ENCODE measurements at places on chromosomes 5 and 9.

DNA sequence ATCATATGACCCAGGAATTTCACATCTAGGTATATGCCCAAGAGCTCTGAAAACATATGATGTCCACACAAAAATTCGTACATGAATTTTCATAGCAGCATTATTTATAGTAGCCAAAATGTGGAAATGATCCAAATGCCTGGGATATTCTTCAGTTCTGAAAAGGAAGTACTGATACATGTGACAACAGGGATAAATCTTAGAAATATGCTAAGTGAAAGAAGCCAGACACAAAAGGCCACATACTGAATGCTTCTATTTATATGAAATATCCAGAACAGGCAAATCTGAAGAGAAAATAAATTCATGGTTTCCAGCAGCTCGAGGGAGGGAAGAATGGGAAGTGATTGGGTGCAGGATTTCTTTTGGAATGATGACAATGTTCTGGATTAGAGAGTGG is 16.8 kb upstream of the ZBTB43 start:
- peak; percentile 50 for DNase-seq

DNA sequence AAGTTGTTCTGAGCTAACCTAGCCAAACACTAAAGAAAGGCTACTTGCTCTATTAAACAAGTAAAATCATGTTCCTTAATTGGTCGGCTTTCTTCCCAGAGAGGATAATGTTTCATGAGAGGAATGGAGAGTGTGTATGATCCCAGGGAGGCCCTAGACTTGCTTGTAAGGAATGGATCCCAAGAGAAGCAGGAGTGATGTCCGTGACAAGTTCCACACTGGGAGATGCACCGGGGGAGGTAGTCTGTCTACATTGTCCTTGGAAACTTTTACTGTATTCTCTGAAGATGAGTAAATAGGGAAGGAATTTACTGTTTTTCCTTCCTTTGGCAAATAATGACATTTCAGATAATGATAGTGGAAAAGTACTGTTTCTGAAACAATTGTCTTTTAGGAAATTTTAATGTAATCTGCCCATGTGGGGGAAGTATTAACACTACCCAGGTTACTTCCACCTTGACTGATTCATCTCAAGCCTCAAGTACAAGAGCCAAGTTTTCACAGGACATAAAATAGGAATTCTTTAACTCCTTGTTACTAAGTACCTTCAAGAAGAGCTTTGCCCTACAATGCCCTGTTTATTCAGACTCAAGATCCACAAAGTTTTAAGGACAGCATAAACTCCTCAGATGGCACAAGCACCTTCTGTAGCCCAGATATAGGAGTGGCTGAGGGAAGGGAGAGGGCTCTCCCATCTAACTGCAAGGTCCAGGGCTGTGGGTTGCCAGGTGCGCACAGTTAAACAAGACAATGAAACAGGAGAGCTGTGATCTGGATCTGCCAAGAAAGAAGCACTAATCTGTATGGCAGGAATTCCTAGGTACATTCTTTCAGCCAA is 152.1 kb downstream of the GNA14 start:
- peak; percentile 91 for DNase-seq

DNA sequence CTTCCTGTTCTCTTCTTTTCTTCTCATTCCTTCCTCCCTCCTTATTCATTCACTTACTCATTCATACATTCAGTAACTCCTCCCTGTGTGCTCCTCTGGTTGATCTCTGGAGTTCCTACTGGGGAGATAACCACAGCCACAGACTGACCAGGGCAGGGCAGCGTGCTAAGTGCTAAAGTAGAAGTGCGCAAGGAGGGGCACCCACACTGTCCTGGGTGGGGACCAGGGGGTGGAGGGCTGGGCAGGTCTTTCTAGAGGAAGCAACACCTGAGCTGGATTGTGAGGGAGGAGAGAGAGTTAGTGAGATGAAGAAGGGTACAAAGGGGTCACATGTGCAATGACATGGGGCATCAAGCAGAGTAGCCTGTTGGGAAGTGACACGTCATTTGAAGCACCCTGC is 13.8 kb downstream of the ENHO start:
- DNase-seq = no peak

DNA sequence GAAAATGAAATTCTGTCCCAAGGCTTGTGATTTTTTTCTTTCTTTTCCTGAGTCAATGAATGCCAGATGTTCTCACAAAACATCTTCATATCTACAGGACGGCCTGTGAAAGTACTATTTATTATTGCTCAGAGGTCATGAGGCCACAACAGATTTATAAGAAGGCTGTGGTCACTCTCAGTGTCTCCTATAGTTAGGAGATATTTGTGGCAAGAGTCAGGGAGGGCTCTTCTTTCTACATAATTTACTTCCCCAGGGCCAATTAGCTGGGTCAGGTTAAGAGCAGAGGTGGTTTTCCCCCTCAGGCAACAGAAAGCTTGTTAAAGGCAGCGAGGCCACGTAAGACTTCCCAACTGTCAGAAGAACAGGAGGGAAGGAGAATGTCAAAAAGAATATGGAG is 248.7 kb downstream of the SLIT3 start:
- peak; percentile 31 for DNase-seq

DNA sequence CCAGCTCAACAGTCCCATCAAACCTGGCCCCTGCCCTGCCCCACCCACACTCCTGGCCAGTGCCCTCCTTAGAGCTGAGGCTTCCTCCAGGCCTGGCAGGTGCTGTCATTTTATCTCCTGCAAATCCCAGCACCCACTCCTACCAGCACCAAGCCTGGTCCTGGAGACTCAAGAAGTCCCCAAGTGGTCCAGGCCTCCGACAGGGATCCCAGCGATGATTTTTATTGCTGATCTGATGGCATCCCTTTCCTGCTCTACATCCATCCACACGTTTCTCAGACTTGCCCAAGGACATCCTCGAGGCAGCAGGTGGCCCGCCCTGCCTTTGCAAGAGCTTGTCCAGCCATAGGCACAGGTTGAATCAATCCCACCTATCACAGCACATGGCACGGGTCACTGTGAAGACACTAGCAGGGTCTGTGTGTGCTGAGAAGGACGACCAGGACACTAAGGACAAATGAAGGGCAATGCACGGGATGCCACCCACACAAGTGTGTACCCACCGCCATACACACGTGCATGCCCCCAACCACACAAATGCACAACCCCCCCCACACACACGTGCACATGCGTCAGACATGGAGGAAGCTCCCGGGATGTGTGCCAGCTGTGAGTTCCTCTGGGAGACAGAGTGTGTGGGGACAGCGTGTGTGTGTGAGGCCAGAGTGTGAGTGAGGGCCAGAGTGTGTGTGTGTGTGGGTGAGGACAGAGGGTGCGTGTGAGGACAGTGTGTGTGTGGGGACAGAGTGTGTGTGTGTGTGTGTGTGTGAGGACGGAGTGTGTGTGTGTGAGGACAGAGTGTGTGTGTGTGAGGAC is 62.4 kb upstream of the UBAC1 start:
- peak; percentile 61 for DNase-seq
